ENCODE measurements at places on chromosomes 5 and 9.

DNA sequence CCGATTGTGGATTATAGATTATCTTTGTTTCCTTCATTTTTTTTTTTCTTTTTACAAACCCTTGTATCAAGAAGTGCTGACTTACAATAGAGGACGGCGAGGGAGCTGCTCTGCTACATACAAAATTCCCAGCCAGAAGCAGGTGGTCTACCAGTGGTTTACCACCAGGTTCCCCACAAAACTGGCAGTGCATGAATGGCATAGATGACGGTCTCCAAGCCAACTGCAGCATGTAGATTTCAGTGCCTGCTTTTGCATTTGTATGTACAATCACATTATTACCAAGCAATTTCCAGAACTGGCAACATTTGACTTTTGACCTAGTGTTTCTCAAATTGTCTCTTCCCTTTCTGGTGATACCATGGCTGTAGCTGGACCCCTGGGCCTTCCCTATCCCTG is 84.0 kb downstream of the ACER2 start:
- no peak for DNase-seq

GRCh38 chr5:170143710-170144109 is 38.0 kb downstream of the FOXI1 start:
- no peak for DNase-seq

DNA sequence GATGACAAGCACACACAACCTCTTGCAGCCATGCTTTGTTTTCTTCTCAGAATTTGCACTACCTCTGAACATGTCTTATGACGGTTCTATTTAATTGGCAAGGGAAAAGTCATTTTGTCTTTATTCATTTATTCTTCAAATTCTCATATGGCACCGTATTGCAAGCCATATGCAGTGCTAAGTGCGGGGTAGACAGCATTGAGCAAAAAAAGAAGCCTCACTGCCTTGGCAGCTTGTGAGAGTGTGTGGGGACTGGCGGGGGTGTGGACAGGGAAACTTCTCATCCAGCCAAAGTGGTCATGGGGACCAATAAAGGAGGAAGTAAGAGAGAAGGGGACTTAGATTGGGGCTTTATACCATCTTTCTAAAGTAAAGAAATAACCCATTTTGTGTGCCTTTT is 160.0 kb downstream of the CDH12 start:
- DNase-seq: no peak

DNA sequence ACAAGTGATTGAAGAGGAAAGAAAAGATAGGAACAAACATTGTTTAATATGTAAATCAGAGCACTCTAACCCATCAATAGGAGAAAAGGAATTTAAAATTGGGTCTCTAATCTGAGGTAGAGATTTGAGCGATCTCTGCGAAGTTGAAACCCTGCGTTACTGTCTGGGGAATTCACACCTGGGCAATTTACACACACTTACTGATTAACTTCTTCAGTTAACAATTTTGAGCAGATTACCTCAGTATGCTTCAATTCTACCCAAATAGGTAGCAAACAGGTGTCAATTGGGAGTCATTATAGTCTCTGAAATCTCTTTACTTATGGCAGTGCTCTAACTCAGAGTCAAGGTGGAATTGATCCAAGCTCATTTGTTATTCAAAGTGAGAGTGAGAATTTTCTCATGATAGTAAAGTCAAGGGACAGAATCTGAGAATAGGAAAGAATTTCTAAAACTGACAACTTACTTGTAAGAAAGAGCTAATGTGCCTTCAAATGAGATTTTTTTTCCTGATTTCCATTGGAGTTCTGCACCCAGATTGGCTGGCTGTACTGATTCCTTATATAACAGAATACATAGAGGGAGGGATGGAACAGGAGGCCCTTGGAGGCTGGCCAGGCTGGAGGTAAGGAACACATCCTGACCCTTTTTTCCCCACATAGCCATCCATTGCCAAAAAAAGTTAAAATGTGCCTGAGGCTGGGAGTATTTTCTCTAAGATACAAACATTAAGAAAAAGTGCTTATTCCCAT is 27.1 kb upstream of the IFNA14 start:
- no peak for DNase-seq

- DNase-seq: no peak
These were observed 261.2 kb downstream of the SAXO1 start for GRCh38 chr9:18771763-18772162.

DNA sequence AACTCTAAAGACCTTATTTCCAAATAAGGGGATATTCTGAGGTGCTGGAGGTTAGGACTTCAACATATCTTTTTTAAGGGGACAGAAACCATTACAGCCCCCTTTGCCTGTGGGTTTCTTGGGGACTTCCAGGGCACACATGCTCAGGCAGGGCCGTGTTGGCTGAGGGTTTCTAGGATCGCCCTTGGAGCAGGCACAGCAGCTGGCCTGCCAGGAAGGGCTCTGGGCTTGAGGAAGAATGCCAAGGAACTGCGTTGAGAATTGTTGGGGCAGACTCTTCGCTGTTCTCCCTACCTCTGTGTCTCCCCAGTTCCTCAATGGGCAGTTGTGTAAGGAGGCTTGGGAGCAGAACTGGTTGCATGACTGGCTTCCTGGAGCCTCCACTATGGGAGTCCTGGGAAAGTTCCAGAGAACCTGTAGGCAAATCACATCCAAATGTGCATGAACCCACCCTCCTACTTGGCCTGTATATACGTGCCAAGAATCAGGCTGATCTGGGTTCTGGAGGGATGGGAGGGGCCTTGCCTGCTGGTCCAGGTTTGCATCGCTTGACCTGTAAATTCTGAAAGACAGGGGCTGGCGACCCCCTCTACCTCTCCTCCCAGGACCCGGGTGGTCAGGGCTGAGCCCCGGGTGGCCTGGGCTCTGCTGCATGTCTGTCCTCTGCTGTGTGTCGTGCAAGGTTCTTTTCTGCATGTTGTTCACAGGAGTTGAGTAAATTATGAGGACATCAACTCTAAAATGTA is 65.5 kb downstream of the HSPA4 start:
- DNase-seq: no peak

DNA sequence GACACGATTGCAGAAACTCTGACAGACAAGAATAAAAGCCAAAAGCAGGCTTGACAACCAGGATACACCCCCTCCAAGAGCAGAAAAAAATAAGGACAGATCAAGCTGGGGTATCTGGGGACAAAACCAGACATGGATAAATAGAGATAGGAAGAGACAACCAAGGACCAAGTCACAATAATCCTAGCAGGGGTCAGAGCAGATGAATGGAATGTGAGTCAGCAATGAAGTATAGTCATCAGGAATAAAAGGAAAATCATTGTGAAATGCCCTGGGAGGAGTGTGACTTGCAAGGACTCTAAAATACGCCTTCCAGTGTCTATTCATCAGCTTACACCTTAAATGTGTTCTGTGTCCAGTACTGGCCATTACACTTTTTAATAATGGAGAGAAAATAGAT is 206.8 kb downstream of the CAAP1 start:
- no peak for DNase-seq

- no peak for DNase-seq
These were observed 355.1 kb upstream of the GRIA1 start for GRCh38 chr5:153135411-153135810.

DNA sequence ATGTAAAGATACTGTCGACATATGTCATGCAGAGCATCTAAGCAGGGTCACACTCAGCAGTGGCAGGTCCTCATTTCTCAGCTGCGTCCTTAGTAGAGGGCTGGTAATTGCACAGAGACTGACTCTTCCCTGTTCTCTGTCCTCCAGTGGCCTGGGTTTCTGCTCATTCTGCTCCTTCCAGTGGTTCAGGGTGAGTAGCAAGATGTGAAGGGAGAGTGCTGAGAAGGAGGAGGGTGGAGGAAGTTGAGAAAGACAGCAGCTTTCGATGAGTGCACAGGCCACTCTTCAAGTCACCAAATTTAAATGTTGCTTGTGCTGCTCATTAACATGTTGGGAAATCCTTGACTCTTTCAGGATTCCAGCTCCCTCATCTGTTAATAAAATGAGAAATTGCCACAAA is 203.9 kb downstream of the FBXL7 start:
- no peak for DNase-seq

GRCh38 chr5:6761333-6761732 is 48.1 kb downstream of the TENT4A start:
- no peak for DNase-seq

DNA sequence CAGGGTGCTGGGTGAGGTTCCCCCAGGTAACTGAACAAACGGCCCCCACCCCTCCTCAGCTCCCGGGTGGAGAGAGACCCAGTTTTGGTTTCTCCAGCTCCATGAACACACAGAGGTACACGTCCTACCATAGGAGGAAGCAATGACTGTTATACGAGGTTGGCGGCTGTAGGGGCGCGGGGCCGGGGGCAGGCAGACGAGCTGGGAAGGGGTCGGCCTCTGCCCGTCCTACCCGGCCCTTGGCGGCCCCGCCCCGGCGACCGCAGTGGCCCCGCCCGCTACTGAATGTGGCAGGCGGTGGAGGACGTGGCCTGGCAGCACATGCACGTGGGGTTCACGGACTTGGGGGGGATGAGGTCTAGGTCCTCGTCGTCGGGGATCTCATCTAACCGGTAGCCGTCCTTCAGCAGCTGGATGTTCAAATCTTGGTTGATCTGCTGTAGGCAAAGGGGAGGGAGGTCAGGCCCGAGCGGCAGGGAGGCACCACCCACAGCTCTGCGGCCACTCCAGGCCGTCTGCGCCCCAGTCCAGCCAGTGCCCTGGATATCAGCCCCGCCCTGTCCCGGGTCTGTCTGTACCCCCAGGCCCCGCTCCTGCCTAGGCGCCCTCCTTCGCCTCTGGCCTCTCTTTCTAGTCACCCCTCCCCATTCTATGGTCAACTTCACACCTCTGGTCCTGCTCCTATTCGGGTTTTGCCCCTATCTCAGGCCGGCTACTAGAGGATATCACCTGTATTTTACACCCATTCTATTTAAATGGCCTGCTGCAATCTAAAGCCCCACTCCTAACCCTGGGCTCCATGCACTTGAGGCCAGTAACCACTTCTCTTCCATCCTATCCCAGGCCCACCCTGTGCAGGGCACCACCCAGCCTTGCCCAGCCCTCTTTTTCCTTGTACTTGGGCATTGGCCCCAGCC is 24.2 kb upstream of the MYORG start:
- DNase-seq: no peak

DNA sequence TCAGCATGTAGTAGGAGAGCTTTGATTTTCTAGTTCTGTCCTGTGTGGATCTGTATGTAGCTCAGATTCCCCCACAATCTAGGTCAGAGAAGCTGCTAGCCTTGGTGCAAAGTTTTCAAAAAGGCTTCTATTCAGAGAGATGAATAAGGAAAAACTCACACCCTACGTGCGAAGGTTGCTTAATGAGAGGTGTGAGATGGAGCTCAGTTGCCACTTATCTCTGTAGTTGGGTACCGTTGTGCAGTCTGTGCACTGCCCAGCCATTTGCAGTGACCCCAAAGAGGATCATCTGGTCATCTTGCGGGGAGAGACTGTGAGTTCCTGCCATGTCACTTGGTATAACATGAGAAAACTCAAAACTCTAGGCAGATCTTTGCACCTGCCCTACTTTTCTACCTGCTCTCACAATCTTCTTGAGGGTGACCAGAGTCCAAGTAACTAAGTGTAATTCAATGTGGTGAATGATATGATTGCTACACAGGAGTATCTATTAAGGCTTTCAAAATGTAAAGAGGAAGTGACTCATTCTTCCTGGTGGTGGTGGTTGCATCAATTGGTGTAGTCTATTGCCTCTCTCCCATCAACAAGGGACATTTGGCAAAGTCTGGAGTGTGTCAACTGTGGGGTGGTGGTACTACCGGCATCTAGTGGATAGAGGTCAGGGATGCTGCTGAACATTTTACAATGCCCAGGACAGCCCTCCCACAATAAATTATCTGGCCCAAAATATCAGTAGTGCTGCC is 65.2 kb downstream of the TMC1 start:
- DNase-seq: no peak

DNA sequence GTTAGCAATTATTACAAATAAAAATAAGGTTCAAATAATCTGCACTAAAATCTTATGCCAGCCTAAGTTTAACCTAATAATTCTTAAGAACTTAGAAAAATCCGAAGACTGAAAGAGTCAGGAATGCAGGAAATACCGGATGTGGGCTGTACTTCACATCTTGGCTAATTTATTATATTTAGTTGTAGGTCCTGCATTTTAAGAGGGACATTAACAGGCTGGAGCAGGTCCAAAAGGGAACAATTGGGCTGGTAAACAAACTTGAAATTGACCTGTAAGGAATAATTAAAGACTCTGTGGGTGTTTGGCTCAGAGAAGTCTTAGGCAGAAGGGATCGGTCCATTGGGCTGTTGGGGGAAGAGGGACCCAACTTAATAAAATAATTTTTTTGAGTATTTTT is 18.4 kb downstream of the GLRA1 start:
- no peak for DNase-seq

- no peak for DNase-seq
These were observed 866.1 kb downstream of the TLE4 start for GRCh38 chr9:80437825-80438224.

DNA sequence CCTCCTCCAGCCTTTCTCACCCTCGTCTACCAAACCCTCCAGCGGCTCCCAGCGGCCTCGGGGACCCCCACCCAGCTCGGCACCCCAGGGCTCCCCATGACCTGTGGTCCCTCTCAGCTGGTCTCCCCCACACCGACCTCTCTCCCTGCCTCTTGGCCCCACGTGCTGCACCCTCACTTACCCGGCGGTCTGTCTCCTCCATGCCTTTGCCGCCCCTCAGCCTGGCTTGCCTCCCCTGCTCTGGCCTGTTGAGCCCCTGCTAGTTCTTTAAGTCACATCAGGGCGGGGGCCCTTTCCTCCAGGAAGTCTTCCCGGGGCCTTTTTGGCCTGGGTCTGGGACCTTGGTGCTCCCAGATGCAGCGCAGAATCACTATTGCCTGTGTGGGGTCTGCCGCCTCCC is 81.5 kb downstream of the LMX1B start:
- no peak for DNase-seq

DNA sequence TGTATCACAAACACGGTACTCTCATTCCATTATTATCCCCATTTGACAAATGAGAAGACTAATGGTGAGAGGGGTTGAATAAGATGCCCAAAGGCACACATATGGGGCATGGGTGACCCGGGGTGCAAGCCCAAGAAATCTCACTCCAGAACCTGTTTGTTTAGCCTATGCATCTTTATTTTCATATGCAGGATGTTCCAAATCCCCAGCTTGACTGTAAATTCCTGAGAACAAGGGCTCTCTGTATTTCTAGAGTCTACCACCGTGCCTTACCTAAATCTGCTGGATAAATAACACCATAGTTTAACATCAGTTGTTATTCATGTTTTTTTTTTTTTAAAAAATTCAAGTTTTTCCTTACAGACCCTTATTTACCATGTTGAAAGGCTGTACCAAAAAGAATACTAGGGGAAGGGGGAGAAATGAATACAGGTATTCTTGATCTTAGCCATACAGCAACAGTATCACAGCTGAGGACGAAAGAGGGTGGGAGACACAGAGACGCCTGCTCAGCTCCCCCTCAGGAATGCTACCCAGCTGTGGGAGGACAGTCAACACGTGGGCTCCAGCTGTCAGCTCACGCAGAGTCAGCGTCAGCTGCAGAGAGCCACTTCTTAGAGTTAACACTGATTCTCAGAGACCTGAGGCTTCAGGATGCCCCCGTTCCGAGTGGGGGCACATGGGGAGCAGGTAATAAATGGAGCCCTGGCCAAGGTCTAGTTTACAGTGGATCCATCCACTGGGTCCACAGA is 86.6 kb downstream of the MED27 start:
- no peak for DNase-seq

Data from stimulated activated CD8-positive, alpha-beta memory T cell treated with anti-CD3 and anti-CD28 coated beads, Interleukin-2, amount 100 ng/mL, for 1 hour (primary cell).